Sciatic nerve (tissue), 2 donors: ENCODE measurements at places on chromosomes 6 and 20.

DNA sequence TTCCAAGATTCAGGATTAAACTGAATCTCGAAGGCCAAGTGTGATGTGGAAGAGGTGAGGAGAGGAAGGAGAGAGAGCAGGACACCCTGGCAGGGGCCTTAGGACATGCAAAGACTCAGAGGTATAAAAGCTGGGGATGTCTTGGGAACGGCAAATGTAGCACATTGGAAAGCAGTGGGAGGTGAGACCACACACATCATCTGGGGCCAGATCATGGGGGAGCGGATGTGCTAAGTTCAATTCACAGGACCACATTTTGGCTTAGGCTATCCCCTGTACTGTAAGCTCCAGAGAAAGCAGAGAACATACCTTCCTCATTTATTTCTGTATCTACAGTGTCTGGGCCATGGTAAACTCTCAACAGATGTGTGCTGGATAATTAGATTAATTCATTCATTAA lies 59.5 kb upstream of the MBOAT1 start:
- no peak for DNase-seq

DNA sequence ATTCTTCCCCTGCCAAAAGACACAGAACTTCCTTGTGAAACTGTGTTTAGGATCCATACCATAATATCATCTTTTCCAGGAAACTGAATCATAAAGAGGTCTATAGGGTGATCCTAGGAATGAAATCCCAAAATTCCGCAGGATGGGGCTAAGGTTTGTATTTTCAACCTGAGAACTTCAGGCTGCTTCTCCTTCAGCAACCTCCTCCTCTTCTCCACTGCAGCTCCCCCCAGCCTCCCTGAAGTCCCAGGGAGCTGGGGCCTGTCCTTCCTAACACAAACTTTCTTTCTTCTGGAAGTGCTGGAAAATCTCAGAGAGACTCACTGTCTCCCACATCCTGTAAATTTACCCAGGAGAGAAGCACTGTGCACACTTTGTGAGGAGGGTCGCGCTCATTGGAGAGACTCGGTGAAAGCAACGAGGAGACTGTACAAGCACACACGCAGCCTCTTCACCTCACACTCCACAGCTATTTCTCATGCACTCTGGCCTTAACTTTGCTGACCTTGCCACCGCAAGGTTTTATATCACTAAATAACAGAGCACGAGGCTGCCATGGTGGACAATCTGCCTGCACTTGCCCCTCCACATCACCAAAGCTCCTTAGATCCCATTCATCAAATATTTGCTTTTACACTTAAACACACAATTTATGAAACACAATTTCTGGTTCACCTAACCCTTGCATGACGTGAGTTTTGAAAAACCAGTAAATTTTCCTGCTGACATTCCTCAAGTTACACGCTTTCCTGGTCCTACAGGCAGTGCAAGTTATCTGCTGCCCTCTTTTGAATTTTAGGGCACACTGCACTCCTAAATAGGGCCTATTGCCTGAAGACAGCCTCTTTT lies 14.3 kb downstream of the ID4 start:
- DNase-seq: no peak

GRCh38 chr6:3849681-3850450 lies 693 bp downstream of the FAM50B start:
- DNase-seq: no peak

GRCh38 chr20:42429761-42430458 lies 759.8 kb downstream of the PTPRT start:
- DNase-seq: no peak

DNA sequence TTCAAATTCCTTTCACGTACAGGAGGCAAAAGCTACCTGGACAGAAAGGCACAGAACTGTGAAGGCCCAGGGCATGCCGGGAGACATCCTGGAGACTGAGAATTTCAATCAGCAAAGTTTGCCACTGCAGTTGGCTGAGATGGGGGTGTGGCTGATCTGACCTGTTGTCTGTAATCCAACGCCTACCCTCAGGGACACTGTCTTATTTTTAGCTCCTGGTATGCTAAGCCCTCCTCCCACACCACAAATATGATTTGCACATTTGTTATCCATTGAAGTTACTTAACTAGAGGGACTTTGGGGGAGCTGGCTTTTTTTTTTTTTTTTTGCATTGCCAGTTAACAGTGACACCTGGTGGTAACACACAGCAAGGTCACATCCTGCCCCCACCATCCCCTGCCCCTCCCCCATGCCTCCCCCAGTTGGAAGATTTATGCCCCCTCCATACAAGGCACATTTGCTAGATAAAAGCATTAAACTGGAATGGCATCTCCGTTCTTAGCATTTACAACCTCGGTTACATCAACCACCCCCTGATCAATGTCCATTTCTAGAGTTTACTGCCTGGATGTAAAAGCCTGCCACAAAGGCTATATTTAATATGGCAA lies 40.4 kb downstream of the TTI1 start:
- no peak for DNase-seq

GRCh38 chr6:33787346-33787953 lies 1.5 kb downstream of the LEMD2 start:
- no peak for DNase-seq

DNA sequence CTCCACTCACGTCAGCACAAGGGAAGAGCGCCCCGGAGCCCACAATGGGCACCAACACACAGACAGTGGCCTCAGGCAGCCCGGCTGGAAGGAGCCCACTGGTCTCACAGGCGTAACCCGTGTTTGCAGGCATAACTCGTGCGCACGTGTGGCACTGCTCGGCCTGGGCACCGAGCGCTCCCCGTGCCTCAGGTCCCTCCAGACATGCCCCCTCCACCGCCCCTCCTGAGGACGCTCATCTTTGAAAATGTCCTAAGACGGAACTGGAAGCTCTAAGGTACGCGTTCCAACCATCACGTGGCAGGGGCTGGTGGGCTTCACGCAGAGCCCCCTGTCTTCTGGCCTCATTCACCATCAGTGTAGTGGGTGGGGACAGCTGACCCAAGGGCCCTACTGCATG lies 44.6 kb downstream of the SSR1 start:
- no peak for DNase-seq

- no peak for DNase-seq
These were observed 212.0 kb downstream of the PLCB1 start for GRCh38 chr20:8344106-8344505.

DNA sequence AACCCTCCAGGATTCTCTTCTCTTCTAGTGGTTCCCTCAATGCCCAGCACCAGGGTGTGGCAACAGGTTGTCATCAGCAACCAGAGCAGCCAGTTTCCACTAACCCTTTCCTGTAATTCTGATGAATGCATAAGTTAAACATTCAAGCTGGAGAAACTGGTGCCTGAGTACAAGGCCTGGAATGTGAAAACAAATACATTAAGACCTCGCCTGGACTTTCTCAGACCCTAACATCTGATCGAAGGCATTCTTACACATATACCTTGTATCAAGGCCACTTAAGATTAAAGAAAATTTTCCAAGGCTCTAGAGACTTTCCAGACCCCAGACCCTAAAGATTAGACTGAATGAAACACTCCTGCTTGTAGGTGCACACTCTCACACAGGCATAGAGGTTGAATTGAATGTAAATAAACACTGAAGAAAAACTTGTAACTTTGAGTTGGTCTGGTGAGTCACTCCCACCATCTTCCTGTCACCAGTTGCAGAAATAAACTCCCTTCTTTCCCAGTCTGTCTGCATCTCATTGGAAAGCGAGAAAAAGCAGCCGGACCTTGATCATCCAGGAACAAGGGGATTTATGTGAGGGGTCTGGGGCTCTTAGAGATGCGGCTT lies 9.0 kb downstream of the LRP11 start:
- DNase-seq: no peak

DNA sequence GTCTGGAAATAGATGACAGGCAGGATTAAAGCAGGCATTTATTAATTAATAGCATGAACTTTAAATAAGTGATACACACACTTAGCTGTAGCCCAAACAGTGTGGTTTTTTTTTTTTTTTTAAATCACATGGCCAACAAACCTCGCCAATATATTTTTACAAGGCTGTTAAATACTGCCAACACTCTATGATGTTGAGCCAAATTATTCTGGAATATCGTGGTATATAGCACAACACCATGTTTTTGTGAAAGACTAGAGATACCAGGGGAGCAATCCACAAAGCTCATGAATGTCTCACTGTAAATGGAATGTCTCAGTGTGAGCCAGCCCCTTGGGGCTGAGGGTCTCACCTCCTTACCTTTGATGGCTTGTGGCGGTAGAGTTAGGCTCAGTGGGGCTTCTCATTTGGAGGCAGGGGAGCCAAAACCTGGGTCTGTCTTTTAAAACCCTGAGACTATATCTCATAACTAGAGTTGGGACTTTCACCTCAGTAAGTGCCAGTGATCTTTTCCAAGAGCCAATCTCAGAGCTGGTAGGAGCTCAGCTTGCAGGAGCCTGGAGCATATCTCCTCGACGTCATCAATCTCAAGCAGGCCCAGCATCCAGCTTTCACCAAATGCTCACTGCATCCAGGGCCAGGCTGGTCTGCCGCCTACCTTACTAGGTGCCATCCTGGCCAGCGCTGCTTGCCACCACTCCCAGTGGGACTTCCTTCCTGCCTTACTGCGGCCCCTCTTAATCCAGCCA lies 78.5 kb upstream of the FAM184A start:
- no peak for DNase-seq

DNA sequence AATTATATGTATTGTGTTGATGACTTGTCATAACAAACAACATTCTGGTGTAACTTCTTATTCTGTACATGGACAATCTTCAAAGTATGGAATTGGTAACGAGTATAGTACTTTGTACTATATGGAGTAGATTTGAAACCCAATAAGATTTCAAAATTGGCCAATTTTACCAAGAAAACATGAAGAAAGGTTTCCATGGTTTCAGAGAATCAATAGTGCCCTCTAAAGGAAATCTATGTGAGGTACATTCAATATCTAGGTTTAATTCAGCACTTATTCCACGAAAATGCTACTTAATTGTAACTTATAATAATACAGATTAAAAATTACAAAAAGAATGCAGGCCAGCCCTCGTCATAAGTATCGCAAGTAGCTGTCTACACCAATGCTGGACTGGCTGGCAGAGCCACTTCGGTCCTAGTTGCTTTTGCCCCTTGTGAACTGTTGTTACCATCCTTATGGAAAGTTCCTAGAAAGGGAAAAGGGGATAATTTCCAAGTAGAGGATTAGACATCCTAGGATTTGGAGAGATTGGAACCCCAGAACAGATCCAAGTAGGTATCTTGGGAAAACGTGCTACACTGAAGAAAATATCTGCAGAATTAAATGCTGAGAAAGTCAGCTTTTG lies 70.9 kb downstream of the LCA5 start:
- no peak for DNase-seq

- DNase-seq: no peak
These were observed 270.9 kb downstream of the SLC24A3 start for GRCh38 chr20:19483309-19483708.

GRCh38 chr20:25100914-25101313 lies 19.0 kb upstream of the VSX1 start:
- no peak for DNase-seq

- no peak for DNase-seq
These were observed 41.6 kb downstream of the KLHL32 start for GRCh38 chr6:96966100-96966499.
